ENCODE measurements at places on chromosomes 7 and 10.
A peak's percentile ranks its signal among the peaks of the same experiment; 100 is the strongest.

GRCh38 chr10:121078672-121079102 is 227.5 kb downstream of the WDR11 start:
- no peak for DNase-seq

GRCh38 chr10:77016855-77017254 is 620.8 kb downstream of the KCNMA1 start:
- DNase-seq, result no peak

GRCh38 chr10:31928549-31929260 is at the start of gene ARHGAP12:
ARHGAP12 (minus strand) TSS chr10:31928831; CDS start chr10:31908855, 19,976 bp downstream.
- peak; percentile 84 for DNase-seq

- no peak for DNase-seq
Measured at GRCh38 chr10:120456626-120457430, at the start of gene PLPP4. PLPP4 (plus strand) TSS chr10:120457227; CDS start chr10:120457306, 79 bp downstream.

- no peak for DNase-seq
Measured at GRCh38 chr7:135837675-135838074, 89.1 kb upstream of the FAM180A start.

DNA sequence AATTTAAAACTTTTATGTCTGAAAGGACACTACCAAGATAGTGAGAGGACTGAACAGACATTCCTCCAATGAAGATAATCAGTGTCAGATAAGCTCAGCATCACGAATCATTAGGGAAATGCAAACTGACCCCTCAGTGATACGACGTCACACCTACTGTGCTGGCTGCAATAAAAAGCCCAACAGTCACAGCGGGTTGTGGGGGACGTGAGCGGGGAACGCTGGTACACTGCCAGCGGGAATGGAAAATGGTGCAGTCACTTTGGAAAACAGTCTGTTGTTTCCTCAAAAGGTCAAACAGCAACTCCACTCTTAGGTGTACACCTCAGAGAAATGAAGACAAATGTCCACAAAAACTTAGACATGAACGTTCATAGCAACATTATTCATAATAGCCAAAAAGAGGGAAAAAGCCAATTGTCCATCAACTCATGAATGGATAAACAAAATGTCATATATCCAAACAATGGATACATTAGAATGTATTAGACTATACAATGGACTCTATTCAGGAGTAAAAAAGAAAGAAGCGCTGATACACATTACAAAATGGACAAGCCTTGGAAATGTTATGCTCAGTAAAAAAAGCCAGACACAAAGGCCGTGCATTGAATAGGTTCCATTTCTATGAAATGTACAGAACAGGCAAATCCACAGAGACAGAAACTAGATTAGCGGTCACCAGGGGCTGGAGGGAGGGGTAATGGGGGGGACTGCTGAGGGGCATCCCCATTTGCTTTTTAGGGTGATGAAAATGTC is 2.4 kb upstream of the ECHS1 start:
- no peak for DNase-seq

- DNase-seq, result no peak
Measured at GRCh38 chr10:112221545-112221944, 38.0 kb upstream of the GPAM start.
